ENCODE measurements at places on chromosomes 6 and 20.

GRCh38 chr6:21496706-21497105 is 96.8 kb upstream of the SOX4 start:
- no peak for DNase-seq

- no peak for DNase-seq
Measured at GRCh38 chr6:159443417-159443920, 249.6 kb downstream of the SOD2 start.

DNA sequence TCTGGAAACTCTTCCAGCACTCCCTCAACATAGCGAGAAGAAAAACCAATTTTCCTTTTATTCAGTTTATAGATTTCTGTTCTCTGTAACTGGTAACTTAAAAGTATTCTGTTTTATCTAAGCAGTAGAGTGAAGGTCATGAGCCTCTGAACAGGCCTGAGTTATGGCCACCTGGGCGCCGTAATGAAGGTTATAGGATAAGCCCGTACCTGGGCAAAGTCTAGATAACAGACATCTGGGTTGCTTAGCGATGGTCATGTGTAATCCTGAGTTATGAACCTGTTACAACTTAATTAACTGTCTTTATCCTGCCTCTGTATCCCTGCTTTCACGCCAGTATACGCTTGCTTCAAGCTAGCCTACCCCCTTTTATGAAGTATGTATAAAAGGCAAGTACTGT is 13.0 kb upstream of the FAM217A start:
- no peak for DNase-seq

- DNase-seq: no peak
Measured at GRCh38 chr6:40325041-40325440, 262.1 kb downstream of the LRFN2 start.

- DNase-seq: no peak
Measured at GRCh38 chr20:9794831-9795230, 44.0 kb downstream of the PAK5 start.

- no peak for DNase-seq
Measured at GRCh38 chr6:169665289-169665688, 36.5 kb downstream of the WDR27 start.

DNA sequence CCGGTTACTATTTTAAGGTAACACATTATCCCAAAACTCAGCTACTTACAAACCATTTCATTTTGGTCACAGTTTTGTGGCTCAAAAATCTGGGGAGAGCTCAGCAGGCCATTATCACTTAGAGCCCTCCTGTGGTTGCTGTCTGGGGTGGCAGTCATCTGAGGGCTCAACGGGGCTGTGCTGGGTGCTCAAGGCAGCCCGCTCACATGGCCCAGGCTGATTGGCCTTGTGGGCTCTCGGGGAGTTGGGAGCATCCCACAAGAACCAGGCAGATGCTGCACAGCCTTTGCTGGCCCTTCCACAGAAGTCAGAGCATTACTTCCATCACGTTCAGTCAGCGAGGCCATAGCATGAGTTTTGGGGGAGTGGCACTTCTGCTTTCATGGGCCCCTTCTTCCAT is 6.3 kb upstream of the VSX1 start:
- DNase-seq: no peak

DNA sequence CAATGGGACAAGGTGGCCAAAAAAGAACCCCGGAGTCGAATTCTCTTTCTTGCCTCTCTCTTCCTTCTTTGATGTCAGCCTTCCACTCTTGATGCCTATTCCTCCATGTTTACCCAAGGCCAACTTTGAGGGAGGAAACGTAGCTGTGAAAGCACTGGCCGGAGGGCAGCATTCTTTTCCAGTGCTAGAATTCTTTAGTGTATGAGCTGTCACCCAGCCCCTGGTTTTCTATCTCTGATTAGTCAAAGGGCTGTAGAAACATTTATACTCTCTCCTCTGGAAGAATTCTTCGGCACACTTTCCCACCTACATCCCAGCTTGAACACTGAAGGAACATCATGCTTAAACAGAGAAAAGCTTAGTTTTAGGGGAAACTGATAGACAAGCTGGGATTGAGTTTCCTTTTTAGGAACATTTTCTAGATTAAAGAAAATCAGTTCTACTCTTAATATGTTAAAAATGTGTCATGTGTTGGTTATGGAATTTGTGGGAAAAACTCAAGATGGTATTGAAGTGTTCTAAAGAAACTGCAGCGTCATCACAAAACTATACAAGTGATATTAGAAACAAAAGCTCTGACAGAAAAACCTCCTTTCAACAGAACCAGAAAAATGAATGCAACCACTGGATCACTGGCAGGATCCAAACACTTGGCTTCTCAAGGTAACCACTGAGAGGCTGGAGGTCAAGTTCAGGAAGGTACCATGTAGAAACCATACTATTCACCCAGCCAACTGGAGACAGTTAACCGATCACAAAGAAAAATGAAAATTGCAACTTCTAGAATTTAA is 20.7 kb upstream of the UTRN start:
- no peak for DNase-seq

GRCh38 chr6:99119109-99120031 is 171.6 kb upstream of the FBXL4 start:
- DNase-seq: no peak

GRCh38 chr6:652865-653264 is 4.0 kb downstream of the HUS1B start:
- no peak for DNase-seq

DNA sequence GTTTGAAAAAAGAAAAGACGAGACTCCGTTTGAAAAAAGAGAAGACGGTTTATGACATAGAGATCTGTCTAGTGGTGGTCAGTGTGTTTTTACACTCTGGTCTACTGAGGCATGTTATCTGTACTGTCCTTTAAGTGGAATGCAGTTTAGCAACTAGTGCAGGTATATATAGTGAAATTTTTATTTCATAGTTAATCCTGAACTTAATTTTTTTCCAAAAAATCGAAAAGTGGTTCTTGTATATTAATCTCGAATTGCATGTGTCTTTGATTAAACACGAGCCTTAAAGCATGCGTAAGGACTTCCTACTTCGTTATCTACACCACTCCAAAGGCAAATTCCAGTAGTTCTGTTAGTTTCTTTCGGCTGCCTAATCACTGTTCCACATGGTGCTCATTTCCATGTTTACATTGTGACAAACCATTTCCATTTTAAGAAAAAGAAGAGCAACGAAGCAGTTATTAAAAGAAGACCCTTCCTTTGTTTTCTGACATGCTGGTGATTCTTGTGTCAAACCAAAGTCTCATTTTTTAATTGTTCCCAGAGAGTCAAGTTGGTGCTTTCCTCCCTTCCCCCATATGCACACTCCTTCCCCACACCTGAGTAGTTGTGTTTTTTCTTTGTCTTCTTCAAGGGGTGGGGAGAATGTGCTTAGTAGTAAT is 2.3 kb downstream of the SNX9 start:
- no peak for DNase-seq

- DNase-seq: no peak
Measured at GRCh38 chr20:55635870-55636269, 369.4 kb downstream of the CBLN4 start.

- DNase-seq: no peak
Measured at GRCh38 chr20:36871640-36872570, 4.0 kb upstream of the TLDC2 start.

DNA sequence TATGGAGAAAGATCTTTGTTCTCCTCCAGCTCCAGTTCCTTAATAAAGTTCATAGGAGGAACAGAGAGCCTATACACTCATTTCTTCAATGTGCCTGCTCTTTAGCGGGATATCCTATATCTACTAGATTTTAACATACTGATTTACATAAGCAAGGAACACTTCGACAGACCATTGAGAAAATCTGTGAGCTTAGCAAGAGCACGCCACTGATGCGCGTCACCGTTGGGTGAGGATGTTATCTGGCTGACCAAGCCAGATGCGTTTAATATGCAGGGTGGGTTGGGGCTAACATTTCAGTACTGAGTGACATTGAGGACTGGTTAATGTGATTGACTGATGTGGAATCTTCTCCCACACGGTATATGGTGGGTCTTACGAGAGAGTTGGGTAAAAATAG is 233.4 kb downstream of the SOX4 start:
- no peak for DNase-seq

GRCh38 chr6:24448828-24449525 is 40.4 kb downstream of the GPLD1 start:
- no peak for DNase-seq

DNA sequence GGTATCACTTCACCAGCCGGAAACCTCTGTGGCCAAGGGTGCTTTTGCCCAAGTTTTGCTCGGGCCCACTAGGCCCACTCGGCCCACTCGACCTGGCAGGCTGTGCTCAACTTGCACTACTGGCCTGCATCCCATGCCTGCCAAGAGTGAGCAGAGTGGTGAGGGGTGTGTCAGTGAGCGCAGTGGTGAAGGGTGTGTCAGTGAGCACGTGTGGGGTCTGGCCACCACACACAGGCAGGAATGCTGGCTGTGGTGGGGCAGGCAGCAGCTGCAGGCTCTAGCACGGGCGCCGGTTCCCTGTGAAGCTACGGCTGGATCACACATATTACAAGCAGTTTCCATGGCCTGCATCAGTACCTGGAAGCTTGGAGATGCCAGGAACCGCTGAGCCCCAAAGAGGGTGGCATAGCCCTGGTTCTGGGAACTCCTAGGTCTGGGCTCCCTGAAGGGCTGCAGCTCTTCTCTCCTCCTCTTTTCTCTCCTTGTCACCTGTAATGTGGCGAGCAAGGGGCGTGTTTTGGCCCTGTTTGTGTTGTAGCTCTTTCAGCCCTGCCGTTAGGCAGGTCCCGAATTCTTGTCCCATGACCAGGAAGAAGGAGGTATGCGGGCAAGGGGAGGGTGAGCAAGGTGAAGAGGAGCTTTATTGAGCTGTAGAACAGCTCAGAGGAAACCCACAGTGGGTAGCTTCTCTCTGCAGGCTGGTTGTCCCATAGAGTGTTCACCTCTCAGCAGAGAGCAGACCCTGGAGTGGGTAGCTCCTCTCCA is 51.0 kb upstream of the CLDN20 start:
- DNase-seq: no peak

DNA sequence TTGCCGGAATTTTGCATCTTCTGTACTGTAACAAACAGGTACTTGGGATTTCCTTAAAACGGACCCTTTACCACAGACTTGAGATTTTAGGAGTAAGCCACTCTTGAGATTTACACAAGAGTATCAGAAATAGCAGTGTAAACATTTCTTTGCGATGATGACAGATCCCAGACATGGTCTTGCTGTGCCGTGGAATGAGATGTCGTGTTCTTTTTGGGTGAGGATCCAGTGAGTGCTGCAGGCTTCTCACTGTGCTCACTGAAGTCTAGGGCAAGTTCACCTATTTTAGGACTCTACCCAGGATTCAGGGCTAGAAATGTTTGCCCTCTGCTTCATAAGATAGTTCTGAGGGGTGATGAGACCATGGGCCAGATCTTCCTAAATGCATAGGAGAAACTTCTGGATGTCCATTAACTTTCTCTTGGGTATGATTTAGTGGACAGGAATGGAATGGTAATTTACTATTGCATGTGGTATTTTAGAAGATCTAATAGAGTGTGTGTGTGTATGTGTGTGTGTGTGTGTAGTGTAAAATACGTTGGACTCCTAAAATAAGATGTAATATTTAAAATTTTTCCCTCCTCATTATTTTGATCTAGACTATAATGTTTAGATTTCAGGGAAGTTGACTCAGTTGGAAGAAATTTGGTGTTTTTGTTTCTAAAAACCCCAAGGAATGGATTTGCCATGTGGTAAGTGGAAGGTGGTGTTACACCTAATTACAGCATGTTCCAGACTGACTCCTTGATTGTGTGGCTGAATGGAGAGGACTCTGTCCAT is 8.5 kb downstream of the LRRC1 start:
- no peak for DNase-seq

- DNase-seq: no peak
Measured at GRCh38 chr20:25191051-25191450, 4.5 kb upstream of the ENTPD6 start.

DNA sequence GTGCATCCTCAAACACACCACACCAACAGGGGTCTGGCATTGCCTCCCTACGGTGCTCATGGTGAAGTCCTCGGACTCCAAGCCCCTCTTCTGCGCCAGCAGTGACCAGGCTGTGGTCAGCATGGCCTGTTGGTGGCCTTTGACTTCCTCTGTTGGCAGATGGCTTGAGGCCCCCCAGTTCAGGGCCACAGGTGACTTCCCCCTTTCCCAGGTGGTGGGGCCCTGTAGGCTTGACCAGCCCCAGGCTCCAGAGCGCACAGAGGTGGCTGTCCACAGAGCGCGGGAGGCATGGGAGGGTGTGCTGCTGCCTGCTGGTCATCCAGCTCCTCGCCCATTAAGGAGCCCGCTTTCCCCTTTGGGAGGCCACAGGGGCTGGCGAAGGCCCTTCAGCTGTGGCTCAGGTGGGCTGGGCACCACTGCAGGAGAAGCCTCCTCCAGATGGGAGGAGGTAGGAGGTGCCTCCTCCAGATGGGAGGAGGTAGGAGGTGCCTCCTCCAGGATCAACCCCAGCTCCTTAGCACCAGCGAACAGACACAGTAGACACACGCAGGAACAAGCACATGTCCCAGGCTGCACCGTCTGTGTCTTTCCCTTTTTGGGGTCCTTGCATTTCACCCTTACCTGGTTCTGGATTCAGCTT is 52.1 kb upstream of the BHLHE23 start:
- no peak for DNase-seq

DNA sequence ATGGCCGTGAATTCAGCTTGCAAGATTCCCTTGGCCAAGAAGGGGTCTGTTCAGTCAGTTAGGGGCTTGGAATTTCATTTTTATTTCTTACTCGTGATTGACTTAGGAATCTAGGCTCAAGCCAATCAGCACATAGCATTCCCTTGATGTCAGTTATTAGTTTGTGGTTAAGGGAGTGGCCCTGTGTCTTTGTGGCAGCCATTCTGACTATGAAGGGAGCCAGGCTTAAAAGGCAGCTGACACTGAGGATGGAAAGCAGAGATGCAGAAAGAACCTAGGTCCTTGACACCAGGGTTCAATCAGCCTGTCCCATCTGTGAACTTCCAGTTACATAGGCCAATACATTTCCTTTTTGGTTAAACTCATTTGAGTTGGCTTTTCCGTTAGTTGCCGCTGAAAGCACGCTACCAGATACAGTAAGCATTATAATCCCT is 48.1 kb downstream of the MCUR1 start:
- DNase-seq: no peak

GRCh38 chr6:53059648-53060589 is 5.3 kb upstream of the FBXO9 start:
- DNase-seq: no peak

- DNase-seq: no peak
Measured at GRCh38 chr6:128600397-128600951, 80.1 kb upstream of the PTPRK start.

DNA sequence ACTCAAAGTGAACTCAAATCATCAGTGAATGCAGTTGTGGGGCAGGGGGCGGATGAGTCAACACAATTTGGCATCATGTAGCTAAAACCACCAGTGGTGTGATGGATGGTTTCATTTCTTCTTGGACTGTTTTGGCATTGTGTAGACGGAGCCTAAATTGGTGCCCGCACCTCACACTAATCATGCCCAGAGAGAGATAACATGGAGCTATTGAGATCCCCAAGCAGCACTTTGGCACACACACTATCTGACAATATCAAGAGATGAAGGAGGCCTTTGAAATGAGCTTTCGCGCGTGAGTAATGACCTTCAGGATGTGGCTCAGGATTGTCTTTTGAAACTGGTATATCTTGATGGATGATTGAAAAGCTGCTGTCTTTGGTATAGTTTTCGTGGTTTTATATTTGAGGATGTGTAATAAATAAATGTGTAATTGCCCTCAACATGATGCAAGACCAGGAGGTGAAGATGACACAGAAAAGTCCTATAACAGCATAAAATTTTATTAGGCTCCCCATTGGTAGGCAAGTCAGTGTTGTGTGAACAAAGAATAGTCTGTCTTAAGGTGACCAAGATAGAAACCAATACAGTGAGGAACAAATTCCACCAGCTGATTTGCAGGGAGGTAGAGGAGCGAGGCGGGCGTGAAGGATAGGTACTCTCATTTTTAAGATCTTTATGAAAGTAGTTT is 174.2 kb downstream of the TSHZ2 start:
- DNase-seq: no peak

Measured in bone marrow (tissue), 2 donors.